ENCODE measurements at places on chromosomes 2 and 18. TPM values are rescaled to one million over a fixed set of nuclear protein-coding genes. Genes with fewer than 3 reads are reported as not detected.

- no peaks in the 10 kb centered on the region for H3K36me3 ChIP-seq
- H3K4me3 ChIP-seq: no peak overlapping the region
- no peak overlapping the region for H3K27ac ChIP-seq
- DNase-seq: no peak
- H3K27me3 ChIP-seq: no peaks in the 10 kb centered on the region
Measured at GRCh38 chr2:68000170-68000825, 62.5 kb downstream of the C1D start.

DNA sequence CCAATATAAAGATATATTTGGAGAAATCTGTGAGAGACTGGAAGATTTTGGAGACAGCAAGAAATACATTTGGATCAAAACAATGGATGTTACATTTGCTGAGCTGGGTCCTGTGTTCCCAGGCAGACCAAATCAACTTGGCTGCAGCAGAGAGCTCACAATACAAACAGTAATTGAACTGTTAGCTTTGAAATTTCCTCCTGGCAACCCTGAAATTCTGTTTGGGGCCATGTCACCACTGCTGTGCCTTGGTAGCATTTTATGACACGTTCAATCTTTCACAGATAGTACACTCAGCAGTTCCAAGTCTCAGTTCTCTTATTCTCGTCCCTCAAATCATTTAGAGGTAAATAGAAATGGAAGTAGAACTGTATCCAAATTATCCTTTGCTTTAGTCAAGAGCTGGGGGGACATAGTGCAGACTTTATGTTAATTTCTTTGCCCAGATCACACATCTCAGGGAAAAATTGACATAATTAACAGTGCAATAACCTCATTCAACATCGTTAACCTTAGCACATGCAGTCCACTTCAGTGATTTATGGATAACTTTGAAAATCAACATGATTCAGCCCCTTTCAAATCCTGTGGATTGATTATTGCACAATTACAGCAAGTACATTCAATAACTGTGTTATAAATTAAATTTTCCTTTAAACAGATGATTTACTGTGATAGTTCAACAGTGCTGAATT, 277.4 kb upstream of the MC4R start:
- DNase-seq: no peak
- H3K36me3 ChIP-seq: no peaks in the 10 kb centered on the region
- H3K4me3 ChIP-seq: no peak overlapping the region

- H3K4me1 ChIP-seq: peaks cover 21% of the 10 kb centered on the region
- no peaks in the 10 kb centered on the region for H3K27me3 ChIP-seq
- DNase-seq: peak; percentile 61
- H3K27ac ChIP-seq: no peak overlapping the region
- no peak overlapping the region for H3K4me3 ChIP-seq
Measured at GRCh38 chr18:13500869-13501542, 225.4 kb downstream of the FAM210A start.

GRCh38 chr2:55282110-55282917, 13.3 kb upstream of the MTIF2 start:
- H3K27me3 ChIP-seq: no peaks in the 10 kb centered on the region
- H3K36me3 ChIP-seq: no peaks in the 10 kb centered on the region
- peak overlapping the region; percentile 53 for H3K4me3 ChIP-seq
- peak; percentile 89 for DNase-seq
- H3K4me1 ChIP-seq: peaks cover 3% of the 10 kb centered on the region

DNA sequence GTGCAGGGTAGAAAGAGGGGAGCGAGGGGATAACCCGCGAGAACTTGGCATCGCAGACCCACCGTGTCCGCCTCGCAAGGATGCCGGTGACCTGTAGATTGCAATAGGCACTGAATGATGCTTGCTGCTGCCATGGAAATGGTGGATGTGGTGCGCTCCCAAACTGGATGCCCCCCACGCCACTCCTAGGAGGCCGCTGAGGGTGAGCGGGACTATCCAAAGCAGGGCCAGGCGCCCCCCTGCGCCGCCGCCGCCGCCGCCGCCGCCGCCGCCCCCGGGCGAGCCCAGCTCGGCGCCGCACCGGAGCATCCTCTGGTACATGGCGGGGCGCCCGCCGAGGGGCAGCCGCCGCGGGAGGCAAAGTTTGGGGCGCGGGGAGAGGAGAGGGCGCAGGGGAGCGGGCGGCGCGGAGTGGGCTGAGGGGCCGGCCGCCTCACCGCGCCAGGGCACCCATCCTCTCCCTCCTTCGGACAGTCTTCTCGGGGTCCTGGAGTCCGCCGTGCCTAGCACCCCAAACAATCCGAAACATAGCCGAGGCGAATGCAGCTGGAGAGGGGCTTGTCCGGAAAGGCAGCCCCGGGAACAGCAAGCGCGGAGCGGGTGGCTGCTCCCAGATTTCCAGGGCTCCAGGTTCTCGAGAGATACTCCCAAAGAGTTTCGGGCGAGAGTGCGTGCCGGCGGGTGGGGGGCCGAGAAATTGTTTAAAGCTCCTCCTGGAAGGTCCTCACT, 685.1 kb downstream of the NRXN1 start:
- H3K27me3 ChIP-seq: peaks cover 51% of the 10 kb centered on the region
- H3K27ac ChIP-seq: no peak overlapping the region
- H3K4me1 ChIP-seq: no peaks in the 10 kb centered on the region
- H3K36me3 ChIP-seq: no peaks in the 10 kb centered on the region
- no peak for DNase-seq

DNA sequence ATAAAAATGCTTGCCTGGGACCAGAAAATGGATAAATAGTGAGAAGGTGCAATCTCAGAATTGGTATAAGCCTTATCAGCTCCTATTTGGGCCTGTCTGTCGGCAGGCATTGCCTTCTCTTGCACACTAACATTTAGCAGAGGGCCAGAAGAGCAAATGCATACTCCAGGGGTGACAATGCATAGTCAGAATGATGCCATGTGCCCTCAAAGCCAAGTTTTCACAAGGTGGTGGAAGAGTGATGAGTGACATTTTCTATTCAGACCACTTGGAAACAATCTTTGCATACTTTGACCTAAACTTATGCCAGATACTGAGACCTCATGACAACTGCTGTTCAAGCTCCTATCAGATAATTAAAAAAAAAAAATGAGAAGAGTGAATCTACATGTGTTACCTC, 276.3 kb downstream of the SETBP1 start:
- H3K4me3 ChIP-seq: no peak overlapping the region
- no peak overlapping the region for H3K27ac ChIP-seq
- no peaks in the 10 kb centered on the region for H3K36me3 ChIP-seq
- no peak for DNase-seq
- no peaks in the 10 kb centered on the region for H3K4me1 ChIP-seq

DNA sequence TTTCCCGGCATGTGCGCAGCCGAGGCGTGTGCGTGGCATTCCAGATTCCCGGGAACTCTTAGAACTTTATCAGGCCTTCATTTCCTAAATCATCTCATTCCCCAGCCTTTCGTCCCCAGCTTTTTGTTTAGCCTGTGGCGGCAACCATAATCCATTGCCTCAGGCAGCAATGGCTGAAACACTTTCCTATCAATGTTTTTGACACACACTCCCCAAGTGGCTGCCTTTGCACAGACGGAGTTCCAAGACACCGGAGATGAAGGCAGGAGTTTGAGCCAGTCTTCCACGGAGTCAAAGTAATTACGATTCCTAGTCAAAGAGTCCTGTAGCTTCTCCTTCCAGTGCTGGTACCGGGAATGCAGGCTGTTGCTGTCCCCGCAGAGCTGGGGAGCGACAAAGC, 64.8 kb downstream of the KCNG2 start:
- no peaks in the 10 kb centered on the region for H3K27me3 ChIP-seq
- DNase-seq: no peak
- H3K4me1 ChIP-seq: no peaks in the 10 kb centered on the region
- H3K4me3 ChIP-seq: no peak overlapping the region
- H3K27ac ChIP-seq: no peak overlapping the region
- H3K36me3 ChIP-seq: no peaks in the 10 kb centered on the region

GRCh38 chr2:168552450-168552856, 96.4 kb downstream of the CERS6 start:
- no peaks in the 10 kb centered on the region for H3K27me3 ChIP-seq
- H3K36me3 ChIP-seq: no peaks in the 10 kb centered on the region
- H3K27ac ChIP-seq: no peak overlapping the region
- no peaks in the 10 kb centered on the region for H3K4me1 ChIP-seq

GRCh38 chr2:149872041-149872440, 284.5 kb upstream of the MMADHC start:
- no peak overlapping the region for H3K27ac ChIP-seq
- H3K36me3 ChIP-seq: no peaks in the 10 kb centered on the region
- no peak overlapping the region for H3K4me3 ChIP-seq
- H3K27me3 ChIP-seq: no peaks in the 10 kb centered on the region
- H3K4me1 ChIP-seq: no peaks in the 10 kb centered on the region

GRCh38 chr2:10772201-10772867, 40.3 kb downstream of the PDIA6 start:
- no peak for DNase-seq
- H3K4me1 ChIP-seq: peaks cover 10% of the 10 kb centered on the region
- H3K27me3 ChIP-seq: no peaks in the 10 kb centered on the region
- H3K36me3 ChIP-seq: no peaks in the 10 kb centered on the region
- no peak overlapping the region for H3K4me3 ChIP-seq

GRCh38 chr2:49972699-49973098, 818.4 kb upstream of the FSHR start:
- H3K4me1 ChIP-seq: peaks cover 6% of the 10 kb centered on the region
- H3K4me3 ChIP-seq: no peak overlapping the region
- no peaks in the 10 kb centered on the region for H3K36me3 ChIP-seq
- DNase-seq: no peak

DNA sequence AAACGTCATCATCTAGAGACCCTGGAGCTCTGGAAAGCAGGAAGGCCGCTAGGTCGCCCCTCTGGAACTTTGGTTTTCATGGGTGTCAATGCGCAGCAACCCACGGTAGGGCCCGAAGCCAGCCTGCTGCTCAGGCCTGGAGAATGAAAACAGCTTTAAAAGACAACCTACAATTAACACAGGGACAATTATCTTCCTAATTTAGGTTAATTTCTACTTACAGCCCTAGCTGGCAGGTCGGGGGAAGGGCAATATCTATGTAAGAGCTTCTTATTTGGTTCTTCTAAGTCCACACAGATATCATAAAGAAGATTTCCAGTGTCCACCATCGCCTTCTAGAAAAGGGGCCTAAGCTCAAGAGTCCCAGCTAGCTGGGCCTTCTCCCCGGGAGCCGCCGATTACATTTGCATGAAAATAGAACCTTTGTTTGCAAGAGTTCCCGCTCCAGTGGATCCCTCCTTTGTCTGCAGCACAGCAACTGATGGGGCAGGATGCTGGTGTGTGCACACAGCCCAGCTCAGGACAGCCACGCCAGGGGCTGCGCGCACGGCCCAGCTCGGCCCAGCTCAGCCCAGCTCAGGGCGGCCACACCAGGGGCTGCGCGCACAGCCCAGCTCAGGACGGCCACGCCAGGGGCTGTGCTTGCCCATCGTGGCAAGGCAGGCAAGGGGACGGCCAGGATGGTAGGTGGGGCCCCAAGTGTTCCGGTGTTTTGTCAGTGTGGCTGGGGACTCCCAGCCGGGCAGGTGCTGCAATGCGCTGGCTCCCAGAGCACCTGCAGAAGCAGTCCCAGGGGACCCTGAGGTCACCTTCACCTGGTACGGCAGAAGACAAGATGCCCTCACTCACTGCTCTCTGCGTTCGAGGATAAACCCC, 109.1 kb downstream of the HDAC4 start:
- H3K4me3 ChIP-seq: no peak overlapping the region
- no peaks in the 10 kb centered on the region for H3K36me3 ChIP-seq
- peaks cover 26% of the 10 kb centered on the region for H3K4me1 ChIP-seq
- H3K27ac ChIP-seq: no peak overlapping the region
- DNase-seq: no peak

DNA sequence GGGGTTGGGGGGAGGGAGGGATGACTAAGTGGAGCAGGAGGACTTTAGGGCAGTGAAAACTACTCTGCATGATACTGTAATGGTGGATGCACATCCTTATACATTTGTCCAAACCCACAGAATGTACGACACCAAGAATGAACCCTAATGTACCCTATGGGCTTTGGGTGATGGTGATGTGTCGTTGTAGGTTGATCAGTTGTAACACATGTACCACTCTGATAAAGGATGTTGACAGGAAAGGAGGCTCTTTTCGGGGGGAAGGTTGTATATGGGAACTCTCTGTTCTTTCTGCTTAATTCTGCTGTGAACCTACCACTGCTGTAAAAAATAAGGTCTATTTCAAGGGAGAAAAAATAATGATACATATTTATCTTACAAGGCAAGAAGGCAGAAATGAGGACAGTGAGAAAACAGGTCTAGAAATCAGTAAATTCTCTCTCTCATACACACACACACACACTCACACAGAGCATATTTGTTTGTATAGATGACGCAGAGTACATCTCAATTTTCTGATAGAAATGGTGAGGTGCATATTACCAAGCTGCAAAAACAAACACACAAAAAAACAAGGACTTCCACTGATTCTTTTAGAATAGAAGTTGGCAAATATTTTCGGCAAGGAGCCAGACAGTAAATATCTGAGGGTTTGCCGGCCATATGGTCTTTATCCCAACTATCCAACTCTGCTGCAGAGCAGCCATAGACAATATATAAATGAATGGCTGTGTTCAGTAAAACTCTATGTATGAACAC, 20.2 kb downstream of the FAM124B start:
- H3K27me3 ChIP-seq: no peaks in the 10 kb centered on the region
- no peak overlapping the region for H3K27ac ChIP-seq
- H3K4me3 ChIP-seq: no peak overlapping the region
- H3K4me1 ChIP-seq: no peaks in the 10 kb centered on the region
- H3K36me3 ChIP-seq: peaks cover 2% of the 10 kb centered on the region

- DNase-seq: no peak
- H3K4me3 ChIP-seq: no peak overlapping the region
- no peaks in the 10 kb centered on the region for H3K4me1 ChIP-seq
- H3K36me3 ChIP-seq: no peaks in the 10 kb centered on the region
Measured at GRCh38 chr18:45817543-45817942, 7.9 kb upstream of the SIGLEC15 start.

DNA sequence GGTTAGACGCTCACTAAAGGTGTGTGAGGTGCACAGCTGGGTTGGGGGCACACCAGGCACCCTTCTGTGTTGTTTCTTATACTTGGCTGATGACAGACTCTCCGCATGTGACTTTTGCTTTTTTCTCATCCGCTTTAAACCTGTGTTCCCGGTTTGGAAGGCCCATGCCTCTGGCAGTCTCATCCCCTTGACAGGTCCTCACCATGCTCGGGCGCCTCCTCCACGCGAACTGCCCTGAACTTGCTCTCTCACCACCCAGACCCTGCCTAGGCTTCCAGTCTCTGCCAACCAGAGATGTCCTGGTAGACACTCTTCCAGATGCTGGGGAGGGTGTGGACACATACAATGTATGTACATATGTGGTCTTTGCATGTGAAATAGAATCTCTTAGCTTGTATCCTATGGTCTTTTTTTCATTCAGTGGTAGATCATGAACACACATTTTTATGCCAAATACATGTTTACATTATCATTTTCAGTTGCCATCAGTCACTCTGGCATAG, 79.8 kb downstream of the LIMS1 start:
- peak overlapping the region; percentile 90 for H3K27ac ChIP-seq
- no peaks in the 10 kb centered on the region for H3K36me3 ChIP-seq
- H3K27me3 ChIP-seq: no peaks in the 10 kb centered on the region
- H3K4me1 ChIP-seq: peaks cover 18% of the 10 kb centered on the region

Gene CCDC195
- polyA plus RNA-seq: not detected

Gene AQP12B
- not detected for polyA plus RNA-seq

Gene ATF2
- 16.3 TPM for polyA plus RNA-seq

Gene KIAA2012
- 1.8 TPM for polyA plus RNA-seq

Gene EIPR1
- polyA plus RNA-seq: 26.8 TPM

Gene TNFRSF11A
- 1.2 TPM for polyA plus RNA-seq

Gene CYRIA
- 4.3 TPM for polyA plus RNA-seq

Gene KCNK3
- 6.7 TPM for polyA plus RNA-seq

Measured in lung (tissue), 17 donors.